ENCODE measurements at places on chromosomes 7 and 10.
A peak's percentile ranks its signal among the peaks of the same experiment; 100 is the strongest.

DNA sequence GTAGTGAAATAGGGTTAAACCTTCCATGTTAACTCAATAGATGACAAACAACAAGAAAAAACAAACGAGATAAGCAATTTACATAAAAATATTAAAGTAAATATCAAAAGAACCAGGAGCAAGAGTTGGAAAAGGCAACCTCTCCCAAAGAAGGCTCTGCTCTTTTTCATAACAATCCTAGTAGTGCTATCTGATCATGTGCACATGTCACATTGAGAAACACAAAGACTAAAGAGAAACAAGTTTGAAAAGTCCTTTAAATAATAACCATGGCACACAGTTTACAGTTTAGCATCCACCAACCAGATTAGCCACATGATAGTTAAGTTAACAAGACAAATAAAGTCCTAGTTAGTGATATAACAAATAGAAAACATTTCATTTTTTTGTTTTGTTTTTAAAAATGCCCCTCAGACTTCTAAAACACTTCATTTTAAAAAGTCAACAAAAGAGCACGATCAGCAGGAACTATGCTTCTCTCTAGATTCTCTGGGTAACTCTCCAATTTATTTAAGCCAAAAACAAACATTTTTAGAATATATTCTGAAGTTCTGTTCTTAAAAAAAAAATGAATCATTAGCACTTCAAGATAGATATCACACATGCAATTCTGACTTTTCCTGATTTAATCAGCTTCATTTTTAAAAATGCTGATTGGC lies 110.4 kb downstream of the PARD3 start:
- DNase-seq, result no peak

- no peak for DNase-seq
Measured at GRCh38 chr7:64879800-64880199, 23.3 kb upstream of the ZNF273 start.

DNA sequence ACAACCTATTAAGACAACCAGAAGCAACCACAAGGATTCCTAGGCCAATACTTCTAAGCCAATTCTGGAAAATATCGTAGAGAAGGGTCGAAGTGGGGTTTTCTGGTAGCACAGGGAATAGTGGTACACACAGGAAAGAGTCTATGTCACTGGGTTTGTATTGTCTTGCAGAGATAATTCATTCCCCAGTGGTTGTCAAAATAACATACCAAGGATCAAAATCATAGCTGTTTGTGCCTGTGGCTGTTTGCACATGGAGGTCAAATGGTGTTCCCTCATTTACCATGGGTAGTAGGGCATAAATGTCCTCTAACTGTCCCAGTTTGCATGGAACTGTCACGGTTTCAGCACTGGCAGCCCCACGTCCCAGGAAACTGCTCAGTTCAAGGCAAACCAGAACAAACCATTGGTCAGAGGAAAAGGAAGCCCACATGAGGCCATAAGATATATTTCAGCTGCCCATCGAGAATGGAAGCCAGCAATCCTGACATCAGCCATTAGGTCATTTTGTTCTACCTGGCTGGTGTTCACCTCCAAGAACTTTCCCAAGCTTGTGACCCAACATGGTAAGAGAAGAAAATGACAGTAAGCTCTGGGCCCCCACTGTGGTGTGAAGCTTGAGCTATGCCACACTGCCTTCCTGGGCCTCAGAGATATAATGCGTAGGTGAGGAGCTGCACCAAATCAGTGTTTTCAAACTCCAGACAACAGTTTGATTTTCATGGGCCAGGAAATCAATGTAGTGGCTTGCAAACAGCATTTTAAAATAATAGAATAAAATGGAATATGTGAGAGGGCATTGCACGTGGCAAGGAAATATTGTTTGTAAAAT lies 53.9 kb upstream of the NFE2L3 start:
- no peak for DNase-seq

GRCh38 chr7:154503962-154504550 lies 451.9 kb downstream of the DPP6 start:
- no peak for DNase-seq

DNA sequence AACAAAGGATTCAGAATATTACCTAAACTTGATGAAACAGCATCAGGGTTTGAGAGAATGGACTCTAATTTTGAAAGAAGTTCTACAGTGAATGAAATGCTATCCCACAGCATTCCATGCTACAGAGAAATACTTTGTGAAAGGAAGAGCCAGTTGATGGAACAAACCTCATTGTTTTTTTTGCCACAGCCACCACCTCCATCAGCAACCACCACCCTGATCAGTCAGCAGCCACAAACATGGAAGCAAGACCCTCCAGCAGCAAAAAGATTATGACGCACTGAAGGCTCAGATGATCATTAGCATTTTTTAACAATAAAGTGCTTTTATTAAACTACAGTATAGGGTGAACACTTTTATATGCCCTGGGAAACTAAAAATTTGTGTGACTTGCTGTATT lies 98.7 kb downstream of the LRRC4 start:
- DNase-seq, result no peak

DNA sequence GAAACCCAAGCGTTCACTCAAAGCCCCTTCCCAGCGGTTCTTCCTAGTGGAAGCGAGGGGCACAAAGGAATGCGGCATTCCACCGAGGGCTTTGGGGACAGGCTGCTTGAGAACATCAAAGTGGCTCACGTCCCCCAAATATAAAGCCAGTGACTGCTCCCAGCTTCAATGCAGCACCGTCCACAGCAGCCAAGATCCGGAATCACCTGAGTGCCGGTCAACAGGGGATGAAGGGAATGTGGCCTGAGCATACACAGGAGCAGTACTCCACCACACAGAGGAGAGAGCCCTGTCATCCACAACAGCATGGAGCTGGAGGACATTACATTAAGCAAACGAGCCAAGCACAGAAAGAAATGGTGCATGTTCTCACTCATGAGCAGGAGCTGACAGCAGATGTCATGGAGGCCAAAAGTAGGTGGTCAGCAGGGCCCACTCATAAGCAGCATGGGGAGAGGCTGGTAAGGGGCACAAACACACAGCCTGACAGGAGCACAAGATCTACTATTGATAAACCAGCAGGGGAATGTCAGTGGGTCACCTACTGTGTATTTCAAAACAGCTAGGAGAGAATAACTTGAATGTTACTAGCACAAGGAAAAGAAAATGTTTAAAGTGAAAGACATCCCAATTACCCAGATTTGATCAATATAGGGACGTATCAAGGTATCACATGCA lies 79.5 kb downstream of the DIP2C start:
- DNase-seq, result no peak

DNA sequence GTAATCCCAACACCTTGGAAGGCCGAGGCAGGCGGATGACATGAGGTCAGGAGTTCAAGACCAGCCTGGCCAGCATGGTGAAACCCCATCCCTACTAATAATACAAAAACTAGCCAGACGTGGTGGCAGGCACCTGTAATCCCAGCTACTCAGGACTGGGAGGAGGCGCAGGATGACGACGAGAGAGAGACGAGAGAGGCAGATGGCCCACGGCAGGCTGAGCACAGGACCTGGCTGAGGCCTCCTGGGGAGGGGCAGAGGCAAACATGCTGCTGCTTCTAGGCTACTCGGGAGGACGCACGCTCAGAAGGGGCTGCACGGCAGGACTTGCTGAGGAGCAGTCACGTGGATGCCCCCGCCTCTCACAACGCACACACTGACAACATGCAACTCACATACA lies 22.4 kb downstream of the DIP2C start:
- no peak for DNase-seq

- no peak for DNase-seq
Measured at GRCh38 chr10:68184546-68184945, 47.4 kb downstream of the ATOH7 start.

GRCh38 chr10:6576326-6576725 lies 3.8 kb downstream of the PRKCQ start:
- no peak for DNase-seq

DNA sequence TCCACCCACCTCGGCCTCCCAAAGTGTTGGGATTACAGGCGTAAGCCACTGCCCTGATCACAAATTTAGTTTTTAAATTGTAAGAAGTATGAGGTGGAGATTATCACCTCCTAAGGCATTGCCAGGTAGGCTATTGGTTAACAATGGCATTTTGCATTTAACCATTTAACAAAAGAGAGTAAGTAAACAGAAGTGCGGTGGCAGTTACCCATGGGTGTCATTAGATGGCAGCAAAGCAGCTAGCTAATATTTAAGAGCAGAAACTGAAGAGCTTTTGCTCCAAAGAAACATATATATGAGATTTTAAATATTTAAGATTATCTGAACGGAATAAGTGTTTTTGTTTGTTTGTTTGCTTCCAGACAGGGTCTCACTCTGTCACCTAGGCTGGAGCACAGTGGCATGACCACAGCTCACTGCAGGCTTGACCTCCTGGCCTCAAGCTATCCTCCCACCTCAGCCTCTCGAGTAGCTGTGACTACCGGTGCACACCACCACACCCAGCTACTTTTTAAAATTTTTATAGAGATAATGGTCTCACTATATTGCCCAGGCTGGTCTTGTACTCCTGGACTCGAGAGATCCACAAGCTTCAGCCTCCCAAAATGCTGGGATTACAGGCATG lies 325.5 kb upstream of the C7orf33 start:
- DNase-seq, result peak; percentile 13

DNA sequence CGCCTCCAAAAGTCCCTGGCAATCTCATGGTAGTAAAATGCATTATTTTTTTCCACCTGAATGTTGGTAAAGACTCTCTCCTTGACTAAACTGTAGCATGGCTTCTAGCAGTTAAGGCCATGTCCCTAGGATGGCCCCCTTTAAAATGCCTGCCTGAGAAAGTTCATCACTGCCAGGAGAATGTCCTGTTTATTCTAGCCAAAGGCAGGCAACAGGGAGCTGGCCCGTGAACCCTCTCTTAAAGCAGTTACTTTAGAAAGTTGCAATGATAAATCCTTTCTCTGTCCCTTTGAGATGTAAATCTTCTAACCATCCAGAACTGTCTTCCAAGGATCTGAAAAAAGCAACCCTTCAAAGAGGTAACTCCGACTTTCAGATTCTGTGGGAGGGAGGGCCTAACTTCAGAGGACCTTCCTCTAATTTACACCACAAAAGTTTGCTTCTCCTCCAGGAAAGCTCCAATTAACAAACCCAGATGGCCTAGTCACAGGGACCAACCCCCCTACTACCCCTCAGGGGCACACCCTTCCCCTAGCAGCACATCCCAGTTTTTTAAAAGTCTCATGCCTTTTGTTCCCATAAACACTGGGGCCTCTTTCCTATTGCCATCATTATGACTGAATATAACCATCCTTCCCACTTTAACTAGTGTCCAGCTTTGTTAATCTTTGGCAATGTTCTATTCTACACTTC lies 5.5 kb downstream of the DNTT start:
- no peak for DNase-seq

GRCh38 chr10:96591946-96592345 lies 5.1 kb upstream of the TM9SF3 start:
- no peak for DNase-seq

Data from HL-60 (cell line).